ENCODE measurements at places on chromosomes 1 and 21.

DNA sequence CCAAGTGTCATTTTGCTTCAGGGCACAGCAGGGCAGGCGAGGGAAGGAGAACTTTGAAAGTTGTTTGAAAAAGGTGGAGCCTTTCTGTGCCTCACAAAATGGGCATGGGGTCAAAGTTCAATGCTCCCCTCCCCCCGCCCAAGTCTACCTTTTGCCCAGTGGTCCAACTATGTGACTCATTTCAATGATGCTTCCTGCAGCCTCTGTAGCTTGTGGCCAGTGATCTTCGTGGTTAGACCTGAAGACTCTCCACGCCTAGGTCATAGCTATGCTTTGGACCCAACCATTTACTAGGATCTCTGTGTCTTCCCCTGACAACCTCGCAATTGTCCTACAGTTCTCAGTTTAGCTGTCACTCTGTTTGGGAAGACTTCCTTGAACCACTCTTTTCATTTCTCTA is 280.3 kb upstream of the GJB5 start:
- no peak for ATAC-seq

GRCh38 chr1:154846565-154847442 is 23.3 kb downstream of the KCNN3 start:
- ATAC-seq, result no peak

DNA sequence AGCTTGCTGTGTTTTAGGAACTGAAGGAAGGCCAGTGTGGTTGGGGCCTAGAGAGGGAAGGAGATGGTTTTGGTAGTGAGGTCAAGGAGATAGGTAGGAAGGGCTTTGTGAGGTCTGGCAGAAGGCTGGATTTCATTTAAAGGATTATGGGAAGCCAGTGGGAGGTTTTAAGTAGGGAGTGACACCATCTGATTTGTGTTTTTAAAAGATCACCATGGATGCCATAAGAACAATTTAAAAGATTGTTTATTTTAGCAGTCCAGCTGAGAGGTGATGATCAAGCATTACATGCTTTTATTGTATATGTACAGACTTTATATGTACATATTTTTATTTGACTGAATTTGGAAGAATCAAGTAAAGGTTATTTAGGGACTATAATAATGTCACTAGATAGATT is 26.4 kb downstream of the RGL1 start:
- ATAC-seq, result no peak

- ATAC-seq, result peak; percentile 75
Measured at GRCh38 chr1:247440001-247440620, 17.8 kb downstream of the OR2B11 start.

GRCh38 chr1:196660272-196660671 is 8.4 kb downstream of the CFH start:
- no peak for ATAC-seq

DNA sequence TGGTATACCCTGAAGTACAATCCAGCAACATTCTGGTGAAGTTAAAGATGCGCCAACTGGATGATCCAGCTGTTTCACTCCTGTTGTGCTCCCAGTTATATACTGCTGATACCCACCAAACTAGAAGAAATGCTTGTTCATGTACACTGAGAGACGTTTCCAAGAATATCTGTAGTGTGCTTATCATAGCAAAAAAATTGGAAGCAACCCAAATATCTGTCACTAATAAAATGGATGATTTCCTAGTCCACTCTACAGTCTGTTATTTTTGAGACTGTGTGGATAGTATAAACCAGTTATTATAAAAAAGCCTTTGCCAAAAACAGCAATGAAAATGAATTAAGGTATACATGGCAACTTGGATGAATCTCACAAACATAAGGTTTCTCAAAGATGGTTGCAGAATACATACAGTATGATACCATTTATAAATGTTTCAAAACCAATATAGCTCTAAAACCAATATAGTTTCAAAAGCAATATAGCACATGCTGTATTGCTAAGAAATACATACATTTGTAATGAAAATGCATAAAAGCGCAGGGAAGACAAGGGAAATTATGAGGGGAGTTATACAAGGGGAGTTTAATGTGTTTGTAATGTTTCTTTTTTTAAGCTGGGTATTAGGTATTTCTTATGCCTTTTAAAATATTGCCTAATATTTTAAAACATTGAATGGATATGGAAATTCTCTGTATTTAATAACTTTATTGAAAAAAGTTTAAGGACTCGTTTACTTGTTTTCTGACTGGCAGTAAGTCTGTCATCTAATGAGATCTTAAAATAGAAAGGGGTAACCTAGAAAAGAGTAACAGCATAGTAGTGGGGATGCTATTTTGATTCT is 36.5 kb downstream of the GPSM2 start:
- ATAC-seq, result no peak

DNA sequence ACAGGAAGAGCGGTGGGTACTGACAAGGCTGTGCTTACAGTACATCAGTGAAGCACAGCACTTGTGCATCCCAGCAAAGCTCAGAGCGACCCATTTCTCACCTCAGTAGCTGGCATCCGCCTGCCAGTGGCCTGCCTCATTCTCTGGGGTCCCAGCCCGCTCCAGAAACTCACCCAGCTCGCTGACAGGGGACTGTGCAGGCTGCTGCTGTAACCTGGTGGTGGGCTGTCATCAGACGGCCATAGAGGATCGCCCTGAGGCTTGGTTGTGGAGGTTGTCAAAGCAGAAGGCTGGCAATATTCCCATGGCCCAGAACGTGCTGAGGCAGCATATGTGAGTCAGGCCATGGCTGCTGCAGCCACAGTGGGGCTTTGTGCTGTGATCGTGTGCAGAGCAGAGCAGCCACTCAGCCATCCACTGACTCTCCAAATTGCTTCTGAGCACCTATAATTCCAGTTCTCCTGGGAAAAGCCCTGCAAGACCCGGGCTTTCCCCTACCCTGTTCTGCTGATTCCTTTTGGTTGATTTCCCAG is 13.6 kb upstream of the GPR137B start:
- ATAC-seq, result no peak

DNA sequence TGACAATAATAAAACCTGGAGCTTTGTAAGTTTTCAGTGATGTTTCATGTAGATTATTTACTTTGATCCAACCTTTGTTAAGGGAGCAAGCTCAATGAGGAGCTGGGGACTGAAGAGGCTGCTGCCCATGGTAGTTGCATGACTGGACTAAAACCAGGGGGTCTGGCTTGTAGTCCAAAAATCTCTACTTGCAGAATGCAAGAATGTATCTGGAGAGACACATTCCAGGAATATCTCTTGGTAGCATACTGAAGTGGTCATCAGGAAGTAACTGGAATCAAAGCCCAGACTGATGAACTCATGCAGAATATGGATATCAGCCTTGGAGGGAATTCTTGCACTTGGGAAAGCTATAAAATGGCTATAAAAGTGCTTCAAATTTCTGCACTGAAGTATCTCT is 5.8 kb upstream of the KIAA0040 start:
- no peak for ATAC-seq

GRCh38 chr1:227765261-227766014 is 30.2 kb downstream of the SNAP47 start:
- ATAC-seq, result no peak

DNA sequence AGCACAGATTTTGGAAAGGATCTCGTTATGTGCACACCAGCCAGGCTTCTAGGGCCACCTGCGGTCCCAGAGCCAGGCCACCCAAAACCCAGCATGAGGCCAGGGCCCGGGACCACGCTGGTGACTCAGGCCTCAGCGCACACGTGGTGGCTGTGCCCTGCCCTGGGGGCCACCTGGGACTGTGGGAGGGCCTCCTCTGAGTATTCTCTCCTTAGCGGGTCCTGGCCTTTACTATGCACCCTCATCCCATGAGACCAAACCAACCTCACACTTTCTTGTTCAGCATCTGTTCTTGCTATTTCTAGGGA is 9.9 kb downstream of the WNT9A start:
- ATAC-seq, result no peak

DNA sequence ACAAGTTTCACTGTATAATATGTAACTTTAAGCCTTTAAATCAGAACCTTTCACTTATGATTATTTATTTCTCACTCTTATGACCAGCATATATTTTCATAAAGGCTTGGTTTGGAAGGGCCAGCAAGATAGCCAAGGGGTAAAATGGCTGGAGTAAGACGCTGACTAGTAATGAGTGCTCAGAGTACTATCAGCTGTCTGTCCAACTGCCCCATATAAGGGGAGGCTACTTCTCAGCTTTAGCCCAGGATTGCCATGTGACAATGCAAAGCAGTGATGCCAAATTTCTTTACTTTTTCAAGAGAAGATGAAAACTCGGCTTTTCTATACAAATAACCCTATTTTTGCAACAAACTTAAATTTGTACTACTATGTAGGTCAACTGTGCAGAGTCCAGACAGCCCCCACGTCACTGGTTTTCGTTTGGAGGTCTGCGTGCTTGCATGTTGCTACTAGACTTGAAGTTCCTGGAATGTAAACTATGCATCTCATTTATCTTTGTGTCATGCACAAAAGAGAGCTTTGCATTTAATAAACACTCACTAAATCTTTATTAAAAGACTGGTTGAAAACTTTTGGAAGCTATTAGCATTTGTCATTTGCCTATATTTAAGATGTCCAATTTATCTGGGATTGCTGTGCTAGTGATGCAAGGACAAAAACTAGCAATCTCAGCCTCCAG is 110.4 kb downstream of the TNFSF18 start:
- no peak for ATAC-seq

- ATAC-seq, result no peak
Measured at GRCh38 chr1:207565546-207566468, 69.8 kb downstream of the CR1 start.

- no peak for ATAC-seq
Measured at GRCh38 chr1:41322835-41323234, 38.4 kb upstream of the FOXO6 start.

GRCh38 chr1:176444286-176444685 is 18.7 kb upstream of the PAPPA2 start:
- ATAC-seq, result no peak

- ATAC-seq, result no peak
Measured at GRCh38 chr21:42575111-42575510, 61.5 kb downstream of the SLC37A1 start.

DNA sequence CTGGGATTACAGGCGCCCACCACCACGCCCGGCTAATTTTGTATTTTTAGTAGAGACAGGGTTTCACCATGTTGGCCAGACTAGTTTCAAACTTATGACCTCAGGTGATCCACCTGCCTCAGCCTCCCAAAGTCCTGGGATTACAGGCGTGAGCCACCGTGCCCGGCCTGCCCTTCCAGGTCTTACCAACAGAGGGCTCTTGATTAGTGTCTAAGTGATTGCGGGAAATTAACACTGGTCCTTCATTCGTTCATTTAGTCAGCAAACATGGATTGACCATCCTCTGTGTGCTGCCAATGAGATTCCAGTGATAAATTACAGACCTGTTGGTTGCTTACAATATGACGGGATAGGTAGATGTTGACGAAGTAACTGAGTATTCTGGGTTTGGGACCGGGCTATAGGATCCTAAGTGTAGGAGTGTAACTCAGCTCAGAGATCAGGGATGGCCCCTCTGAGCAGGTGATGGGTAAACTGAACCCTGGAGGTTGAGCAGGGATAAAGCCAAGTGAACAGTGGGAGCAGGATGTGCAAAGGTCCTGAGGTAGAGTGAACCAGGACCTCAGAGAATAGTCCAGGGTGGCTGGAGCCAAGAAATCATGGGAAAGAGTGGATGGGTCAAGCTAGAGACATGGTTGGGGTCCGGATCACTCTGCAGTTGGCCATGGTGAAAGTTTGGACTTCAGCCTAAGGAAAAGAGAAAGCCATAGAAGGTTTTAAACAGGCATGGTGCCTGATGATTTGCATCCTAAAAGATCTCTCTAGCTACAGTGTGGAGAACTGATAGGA is 171.2 kb downstream of the KAZN start:
- ATAC-seq, result no peak

- ATAC-seq, result no peak
Measured at GRCh38 chr1:8388732-8389562, 71.0 kb downstream of the SLC45A1 start.

- peak; percentile 94 for ATAC-seq
Measured at GRCh38 chr1:28088168-28088961, at the start of gene EYA3. EYA3 (minus strand) TSS chr1:28088610; CDS start chr1:28058026, 30,584 bp downstream.

Measured in activated CD4-positive, CD25-positive, alpha-beta regulatory T cell treated with anti-CD3 and anti-CD28 coated beads, Interleukin-2, amount 50 U/mL, for 24 hours (primary cell).